Stimulated activated CD8-positive, alpha-beta memory T cell treated with anti-CD3 and anti-CD28 coated beads, Interleukin-4, amount 100 ng/mL, for 24 hours (primary cell): ENCODE measurements at places on chromosomes 7 and 10.

DNA sequence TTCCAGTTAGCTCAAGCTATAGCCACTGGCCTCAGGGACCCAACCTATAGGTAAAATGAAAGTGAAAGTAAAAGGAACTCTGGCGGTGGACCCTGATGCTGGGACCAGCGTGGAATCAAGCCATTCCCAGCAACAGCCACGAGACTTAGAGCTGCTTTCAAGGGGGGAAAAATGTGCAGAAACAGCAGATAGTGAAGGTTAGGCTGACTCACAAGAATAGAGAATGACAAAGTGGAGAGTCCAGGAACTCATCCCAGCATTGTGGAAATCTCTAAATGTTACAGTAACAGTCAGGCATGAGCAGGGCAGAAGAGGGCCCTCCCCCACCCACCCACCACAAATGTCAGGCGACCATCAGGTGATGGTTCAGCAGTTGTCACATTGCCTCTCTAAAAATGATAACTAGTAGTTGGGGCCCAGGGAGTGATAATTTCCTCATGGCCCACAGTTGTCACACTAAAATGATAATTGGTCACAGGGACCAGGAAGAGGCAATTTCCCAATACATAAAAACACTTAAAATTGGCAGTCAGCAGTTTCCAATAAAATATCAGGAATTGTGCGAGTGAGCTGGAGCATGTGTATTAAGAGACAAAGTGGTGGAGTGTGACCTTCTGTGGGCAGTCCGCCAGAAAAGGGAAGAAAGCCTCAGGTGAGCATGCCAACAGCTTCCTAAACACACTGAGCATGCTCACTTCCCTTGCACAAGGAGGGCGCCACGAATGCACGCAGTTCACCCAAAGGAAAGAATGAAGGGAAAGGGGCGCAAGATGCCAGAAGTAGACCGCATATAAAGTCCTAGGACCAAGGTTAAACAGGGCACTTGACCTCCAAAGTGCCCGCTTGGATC, 129.8 kb upstream of the PPP1R3A start:
- no peak for DNase-seq

DNA sequence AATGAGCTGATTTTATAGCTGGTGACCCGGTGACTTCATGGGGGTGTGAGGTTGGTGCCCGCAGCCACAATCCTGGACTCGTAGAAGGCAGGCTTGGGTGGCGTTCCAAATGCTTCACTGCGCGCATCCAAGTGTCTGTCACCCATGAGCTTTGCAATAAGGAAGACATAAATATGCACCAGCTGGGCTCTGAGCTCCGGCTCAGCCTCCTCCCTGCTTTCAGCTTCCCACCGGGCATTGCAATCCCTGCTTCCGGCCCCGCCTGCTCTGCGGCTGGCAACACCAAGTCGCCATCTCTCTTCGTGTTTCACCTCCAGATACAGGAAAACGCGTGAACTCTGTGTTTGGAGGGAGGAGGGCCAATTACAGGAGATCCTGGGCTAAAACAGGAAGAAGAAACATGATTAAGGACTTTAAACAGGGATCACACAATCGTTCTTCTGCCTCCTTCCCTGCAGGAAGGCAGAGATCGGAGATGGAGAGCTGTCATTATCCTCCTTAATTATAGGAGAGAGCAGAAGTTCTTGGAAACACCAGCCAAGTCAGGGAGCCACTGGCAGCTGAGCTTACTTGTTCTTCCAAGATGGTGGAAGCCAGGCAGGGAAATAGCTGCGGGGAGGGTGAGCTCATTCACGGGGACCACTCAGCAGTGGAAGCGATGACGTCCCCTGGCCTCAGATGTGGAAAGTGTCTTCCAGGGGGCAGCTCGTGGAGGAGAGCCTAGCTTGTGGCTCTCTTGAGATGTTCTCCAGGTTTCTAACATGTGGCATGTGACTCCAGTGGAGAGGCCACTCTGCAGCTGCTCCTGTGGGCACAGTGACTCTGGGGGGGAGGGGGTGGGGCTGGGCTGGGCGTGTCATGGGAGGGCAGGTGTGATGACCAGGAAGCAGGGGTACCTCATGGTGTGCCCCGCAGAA, 134.9 kb downstream of the CAMK1D start:
- no peak for DNase-seq

- no peak for DNase-seq
These were observed 21.5 kb upstream of the DDX50 start for GRCh38 chr10:68879628-68880027.

- no peak for DNase-seq
These were observed 2.5 kb upstream of the MAP3K8 start for GRCh38 chr10:30431435-30431911.
